ENCODE measurements at places on chromosomes 12 and 14. TPM values are rescaled to one million over a fixed set of nuclear protein-coding genes. Genes with fewer than 3 reads are reported as not detected.

The LMO3 gene
- 45.4 TPM for total RNA-seq

The NOVA1 gene
- total RNA-seq, result 10.2 TPM

The THAP2 gene
- 0.95 TPM for total RNA-seq

The ACVRL1 gene
- 81.4 TPM for total RNA-seq

The TAS2R46 gene
- 1.2 TPM for total RNA-seq

The NFE2 gene
- 1.8 TPM for total RNA-seq

DNA sequence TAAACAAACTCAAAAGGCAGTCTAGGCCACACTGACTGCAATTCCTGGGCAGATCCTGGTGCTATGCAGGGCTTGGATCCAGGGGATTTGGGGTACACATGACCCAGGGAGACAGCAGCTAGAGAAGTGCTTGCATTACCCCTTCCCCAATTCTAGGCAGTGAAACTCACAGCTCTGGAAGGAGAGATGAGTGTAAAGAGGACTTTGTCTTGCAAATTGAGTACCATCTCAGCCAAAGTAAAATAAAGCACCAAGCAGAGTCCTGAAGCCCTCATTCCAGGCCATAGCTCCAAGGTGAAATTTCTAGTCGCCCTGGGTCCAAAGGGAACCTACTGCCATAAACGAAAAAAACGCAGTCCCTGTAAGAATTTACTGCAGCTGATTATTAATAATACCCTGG is 644.9 kb upstream of the FLRT2 start:
- DNase-seq, result no peak

DNA sequence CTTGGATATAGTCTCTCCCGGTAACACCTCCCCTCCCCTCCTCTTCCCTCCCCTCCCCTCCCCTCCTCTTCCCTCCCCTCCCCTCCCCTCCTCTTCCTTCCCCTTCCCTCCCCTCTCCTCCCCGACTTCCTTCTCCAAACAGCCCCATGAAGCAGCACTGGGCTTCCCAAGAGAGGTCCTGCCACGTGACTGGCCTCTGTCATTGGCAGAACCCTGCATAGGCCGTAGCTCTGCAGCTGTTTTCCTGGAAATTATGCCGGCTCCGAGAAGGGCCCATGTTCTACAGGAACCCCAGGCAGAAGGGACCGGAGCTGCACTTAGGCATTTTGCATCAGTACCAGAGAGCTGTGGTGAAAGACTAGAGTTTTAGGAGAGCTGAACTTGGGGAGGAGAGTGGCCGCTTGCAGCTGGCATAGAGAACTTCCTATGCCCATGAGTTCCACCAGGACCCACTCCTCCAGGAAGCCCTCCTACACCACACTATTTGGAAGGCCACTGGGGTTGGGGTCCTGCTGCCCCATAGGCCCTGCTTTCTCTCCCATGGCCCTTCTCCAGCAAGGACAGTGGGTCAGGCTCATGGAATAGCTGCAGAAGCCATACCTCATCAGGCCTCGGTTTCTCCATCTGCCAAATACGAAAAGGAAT is 5.1 kb upstream of the TNFAIP2 start:
- peak; percentile 28 for DNase-seq

DNA sequence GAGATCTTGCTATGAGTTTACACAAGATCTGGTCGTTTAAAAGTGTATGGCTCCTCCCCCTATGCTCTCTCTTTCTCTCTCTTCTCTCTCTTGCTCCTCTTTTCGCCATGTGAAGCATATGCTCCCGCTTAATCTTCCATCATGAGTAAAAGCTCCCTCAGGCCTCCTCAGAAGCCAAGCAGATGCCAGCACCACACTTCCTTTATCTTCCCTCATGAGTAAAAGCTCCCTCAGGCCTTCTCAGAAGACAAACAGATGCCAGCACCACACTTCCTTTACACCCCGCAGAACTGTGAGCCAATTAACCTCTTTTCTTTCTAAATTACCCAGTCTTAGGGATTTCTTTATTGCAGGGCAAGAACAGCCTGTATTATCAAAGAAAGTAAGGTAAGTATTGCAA is 152.4 kb downstream of the SEC23A start:
- no peak for DNase-seq

DNA sequence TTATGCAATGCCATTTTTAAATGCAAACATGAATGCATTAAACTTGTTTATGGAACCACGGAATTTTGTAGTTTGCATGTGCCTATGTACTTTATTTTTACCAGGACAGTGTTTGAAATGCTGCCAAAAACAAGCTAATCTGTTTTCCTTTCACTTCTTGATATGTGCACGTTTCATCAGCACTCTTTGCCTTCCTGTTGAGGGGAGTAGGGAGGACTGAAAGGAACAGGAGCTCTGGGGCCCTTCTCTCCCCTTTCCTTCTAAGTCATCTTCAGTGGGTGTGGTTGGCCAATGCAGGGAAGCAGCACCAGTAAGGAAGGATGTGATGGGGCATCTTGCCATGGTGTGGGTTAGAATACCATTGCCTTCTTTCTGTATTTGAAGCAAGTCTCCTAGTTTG is 12.1 kb upstream of the PPP4R4 start:
- no peak for DNase-seq

DNA sequence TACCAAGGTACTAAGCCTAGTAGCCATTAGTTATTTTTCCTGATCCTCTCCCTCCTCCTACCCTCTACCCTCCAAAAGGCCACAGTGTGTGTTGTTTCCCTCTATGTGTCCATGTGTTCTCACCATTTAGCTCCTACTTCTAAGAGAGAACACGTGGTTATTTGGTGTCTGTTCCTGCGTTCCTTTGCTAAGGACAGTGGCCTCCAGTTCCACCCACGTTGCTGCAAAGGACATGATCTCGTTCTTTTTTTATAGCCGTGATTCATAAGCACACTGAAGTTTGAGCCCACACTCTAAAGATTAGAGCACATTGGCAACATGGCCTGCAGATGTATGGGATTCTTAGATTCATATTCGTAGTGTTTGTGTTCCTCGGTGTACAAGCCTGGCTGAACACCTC is 8.1 kb upstream of the STX2 start:
- DNase-seq, result no peak

- no peak for DNase-seq
These were observed 90.1 kb upstream of the FLRT2 start for GRCh38 chr14:85439696-85440328.

GRCh38 chr12:89414851-89415250 is 62.5 kb upstream of the DUSP6 start:
- no peak for DNase-seq

DNA sequence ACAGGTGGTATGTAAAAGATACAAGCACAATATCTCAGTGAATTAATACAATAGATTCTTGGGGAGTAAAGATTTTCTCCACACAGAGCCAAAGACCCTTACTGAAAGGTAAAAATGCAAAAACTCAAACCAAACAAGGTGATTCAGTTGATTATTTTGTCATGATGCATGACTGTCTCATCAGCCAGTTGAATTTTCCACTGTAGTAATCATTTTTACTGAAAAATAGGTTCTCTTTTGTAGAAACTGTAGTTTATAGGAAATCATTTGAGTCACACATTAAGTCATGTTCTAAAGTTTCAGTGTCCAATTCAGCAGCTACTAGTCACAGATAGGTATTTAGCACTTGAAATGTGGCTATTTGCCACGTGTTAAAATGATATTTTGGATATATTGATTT is 53.6 kb downstream of the PPFIA2 start:
- no peak for DNase-seq

DNA sequence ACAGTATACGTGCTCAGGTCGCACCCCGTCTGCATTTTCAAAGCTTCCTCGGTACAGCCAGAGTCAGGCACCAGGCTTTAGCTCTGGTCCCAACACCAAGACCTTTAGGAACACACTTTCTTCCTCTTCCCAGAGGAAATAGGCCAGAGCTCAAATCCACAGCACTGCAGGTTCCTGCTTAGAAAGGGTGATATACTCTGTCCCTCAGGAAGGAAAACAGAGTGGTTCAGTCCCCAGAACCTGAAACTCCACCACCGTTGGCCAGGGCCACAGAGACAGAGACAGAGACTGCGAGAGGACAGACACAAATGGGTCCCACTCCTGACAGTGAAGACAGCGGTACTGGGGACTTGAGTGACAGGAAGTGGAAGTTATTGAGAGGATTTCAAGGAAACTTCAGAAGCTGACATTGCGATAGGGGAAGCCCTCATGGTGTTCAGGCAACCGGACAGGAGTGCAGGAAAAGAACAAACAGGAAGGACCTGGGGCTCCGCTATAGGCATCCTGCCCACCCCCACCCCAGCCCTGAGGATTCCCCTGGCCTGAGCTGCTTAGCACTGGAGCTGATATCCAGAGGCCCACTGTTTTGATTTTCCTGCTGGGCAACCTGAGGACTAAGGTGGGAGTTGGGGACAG is 5.5 kb upstream of the KRT8 start:
- DNase-seq, result no peak

- DNase-seq, result no peak
These were observed 57.9 kb downstream of the PPM1H start for GRCh38 chr12:62876938-62877548.

GRCh38 chr14:79369359-79370332 is 841.7 kb downstream of the DIO2 start:
- no peak for DNase-seq

GRCh38 chr14:86779416-86779815 is 1213.6 kb downstream of the GALC start:
- DNase-seq, result no peak

GRCh38 chr12:104620837-104621531 is 164.2 kb downstream of the CHST11 start:
- DNase-seq, result no peak

DNA sequence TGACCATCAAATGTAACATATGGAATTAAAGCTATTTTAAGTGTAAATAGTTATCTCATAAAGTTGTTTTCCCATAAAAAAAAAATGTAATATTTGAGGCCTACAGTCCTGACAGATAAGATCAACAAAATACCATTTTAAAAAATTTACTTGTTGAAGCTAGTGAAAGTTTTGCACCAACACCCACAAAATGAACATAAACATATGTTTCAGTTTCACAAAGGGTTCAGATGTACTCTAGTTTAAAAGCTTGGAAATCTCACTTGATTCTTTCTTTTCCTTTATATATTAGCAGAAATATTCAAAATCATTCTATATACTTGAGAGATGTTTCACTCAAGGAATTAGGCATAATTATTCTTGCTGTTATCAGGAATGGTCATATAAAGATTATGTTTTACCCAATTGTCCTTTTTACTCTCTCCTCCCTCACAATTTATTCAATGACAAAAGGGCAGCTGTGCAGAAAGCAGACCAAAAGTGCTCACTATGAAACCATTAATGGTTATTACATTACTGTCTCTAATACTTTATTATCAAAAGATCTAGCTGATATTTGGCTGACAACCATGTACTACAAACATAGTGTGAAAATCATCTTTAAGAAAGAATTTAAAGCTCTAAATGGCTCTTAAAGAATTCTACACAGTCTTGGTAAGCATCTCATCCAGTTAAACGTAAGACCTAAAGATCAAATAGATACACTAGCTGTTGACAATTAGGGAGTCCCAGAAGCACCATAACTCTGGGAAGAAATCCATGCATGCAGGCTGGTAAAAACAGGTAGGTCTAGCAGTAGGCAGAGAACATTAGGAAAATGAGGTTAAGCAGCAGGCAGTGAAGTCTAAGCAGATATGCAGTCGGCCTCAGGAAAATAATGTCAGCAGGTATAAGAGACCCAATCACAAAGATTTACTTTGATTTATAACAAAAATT is 28.8 kb downstream of the KIF21A start:
- DNase-seq, result no peak

- no peak for DNase-seq
These were observed 135.1 kb downstream of the PPM1H start for GRCh38 chr12:62799766-62800406.

- DNase-seq, result no peak
These were observed 52.3 kb downstream of the IPO8 start for GRCh38 chr12:30643366-30643765.

All from thoracic aorta (tissue), 2 donors.